ENCODE measurements at places on chromosomes 3 and 15. TPM values are rescaled to one million over a fixed set of nuclear protein-coding genes. Genes with fewer than 3 reads are reported as not detected.

The TJP1 gene
- total RNA-seq: 118 TPM

The TMEM207 gene
- not detected for total RNA-seq

The ARHGEF26 gene
- 1.7 TPM for total RNA-seq

The CHD2 gene
- total RNA-seq: 90.0 TPM

The ZNF660 gene
- 5.5 TPM for total RNA-seq

The SMARCC1 gene
- 131 TPM for total RNA-seq

DNA sequence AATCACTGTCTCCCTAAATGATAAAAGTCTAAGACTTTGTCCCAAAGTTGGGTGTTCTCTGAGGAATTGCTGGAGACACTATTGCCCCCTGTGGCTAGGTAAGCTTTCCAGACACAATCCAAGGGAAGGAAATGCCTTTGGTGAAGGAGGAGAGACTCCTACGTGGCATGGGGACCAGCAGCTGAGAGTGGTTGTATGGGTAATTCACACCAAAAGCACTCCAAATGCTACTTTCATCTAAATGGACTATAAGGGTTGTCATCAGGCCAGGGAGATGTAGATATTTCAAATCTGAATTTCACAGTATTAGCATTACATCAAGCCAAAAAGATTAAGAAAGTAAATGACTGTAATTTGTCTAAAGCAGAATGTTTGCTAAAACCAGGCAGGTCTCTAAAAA is 400.8 kb upstream of the THBS1 start:
- no peak for DNase-seq

- no peak for DNase-seq
Measured at GRCh38 chr3:43468133-43468532, 153.7 kb downstream of the ANO10 start.

DNA sequence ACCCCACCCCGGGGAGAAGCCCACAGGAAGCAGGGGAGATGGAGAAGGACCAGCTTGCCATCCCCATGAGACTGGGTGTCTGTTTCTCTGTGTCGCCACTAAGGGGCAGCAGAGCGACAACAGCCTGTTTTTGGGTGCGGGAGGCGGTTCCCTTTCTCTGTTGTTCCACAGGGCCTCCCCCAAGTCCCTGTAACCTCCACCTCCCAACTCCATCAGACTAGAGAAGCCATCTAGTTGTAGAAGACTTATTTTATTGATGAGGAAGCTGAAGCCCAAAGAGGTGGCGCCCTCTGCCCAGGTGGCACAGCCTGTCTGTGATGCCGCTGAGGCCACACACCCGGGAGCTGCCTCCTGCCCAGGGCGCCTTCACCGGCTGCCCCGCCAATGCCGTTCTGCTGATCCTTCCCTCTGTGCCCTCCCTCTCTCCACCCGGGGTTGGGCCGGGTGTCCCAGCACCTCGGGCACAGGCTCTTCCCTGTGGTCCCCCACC is 3.9 kb upstream of the CCDC9B start:
- DNase-seq: peak; percentile 52

GRCh38 chr3:188241883-188242282 is 87.9 kb downstream of the LPP start:
- DNase-seq: no peak

GRCh38 chr3:10602769-10603768 is 97.7 kb upstream of the ATP2B2 start:
- DNase-seq: no peak

- no peak for DNase-seq
Measured at GRCh38 chr15:66356077-66356358, 467 bp downstream of the TIPIN start.

DNA sequence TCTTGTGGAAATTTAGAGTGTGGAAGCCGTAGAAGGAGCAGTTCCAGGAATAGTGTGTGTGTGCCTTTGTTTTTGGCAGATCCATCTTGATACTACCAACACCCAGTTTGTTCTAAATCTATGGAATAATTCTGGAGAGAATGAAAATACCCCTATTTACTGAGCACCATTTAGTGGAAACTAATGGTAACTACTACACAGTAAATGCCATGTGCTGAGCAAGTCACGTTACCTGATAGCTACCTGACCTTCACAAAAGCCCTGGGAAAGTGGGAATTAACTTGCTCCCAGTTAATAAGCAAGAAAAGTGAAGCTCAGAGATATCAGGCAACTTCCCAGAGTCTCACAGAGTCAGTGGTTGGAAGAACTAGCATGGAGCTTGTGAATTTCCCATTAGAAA is 137.7 kb downstream of the ARPP21 start:
- DNase-seq: no peak

GRCh38 chr15:69543681-69544364 is 91.2 kb downstream of the RPLP1 start:
- DNase-seq: no peak

GRCh38 chr3:152126260-152126659 is 142.5 kb upstream of the MBNL1 start:
- DNase-seq: peak; percentile 48

Measured in astrocyte (in vitro differentiated cells and primary cell).